Panc1 (cell line): ENCODE measurements at places on chromosomes 13 and 19.

- DNase-seq, result no peak
These were observed 57.1 kb downstream of the TRPM4 start for GRCh38 chr19:49214701-49215100.

DNA sequence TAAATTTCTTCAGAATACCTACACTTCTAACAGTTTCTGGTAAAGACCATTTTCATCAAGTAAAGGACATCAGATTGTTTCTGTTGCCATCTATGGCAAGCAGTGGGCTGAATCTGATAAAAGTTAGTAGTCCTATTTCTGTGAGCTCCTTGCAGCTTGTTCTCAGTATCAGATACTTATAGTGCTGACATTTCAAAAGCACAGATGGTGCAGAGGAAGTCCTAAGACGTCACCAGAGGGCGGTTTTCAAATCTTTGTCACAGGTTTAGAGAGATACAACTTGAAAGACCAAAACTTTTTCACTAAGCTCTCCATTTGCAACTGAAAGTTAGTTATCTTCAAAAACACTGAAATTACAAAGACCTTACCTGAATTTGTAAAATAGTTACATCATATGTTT lies 719.8 kb downstream of the SLITRK1 start:
- DNase-seq, result no peak

DNA sequence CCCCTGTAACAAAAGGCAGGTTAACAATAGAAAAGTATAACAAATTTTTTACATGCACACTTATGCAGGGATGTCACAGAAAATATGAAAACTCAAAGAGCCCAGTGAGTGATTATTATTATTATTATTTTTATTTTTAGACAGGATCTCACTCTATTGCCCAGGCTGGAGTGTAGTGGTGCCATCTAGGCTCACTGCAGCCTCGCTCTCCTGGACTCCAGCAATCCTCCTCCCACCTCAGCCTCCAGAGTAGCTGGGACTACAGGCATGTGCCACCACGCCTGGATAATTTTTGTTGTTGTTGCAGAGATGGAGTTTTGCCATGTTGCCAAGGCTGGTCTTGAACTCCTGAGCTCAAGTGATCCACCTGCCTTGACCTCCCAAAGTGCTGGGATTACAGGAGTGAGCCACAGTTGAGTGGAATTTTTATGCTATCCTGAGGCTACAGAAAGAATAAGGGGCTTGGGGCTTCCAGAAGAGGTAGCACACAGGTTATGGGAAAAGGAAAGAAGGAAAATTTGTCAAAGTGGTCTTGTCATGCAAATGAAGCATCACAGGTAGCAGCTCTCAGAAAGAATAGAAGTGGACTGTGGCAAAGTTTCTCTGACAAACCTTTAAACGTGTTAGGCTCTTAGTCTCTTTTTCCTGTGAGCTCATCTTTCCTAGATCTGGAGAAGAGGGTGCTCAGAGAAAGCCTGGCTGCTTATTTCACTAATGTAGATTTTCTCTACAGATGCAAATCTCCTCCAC lies 87.7 kb upstream of the LSM14A start:
- DNase-seq, result no peak

DNA sequence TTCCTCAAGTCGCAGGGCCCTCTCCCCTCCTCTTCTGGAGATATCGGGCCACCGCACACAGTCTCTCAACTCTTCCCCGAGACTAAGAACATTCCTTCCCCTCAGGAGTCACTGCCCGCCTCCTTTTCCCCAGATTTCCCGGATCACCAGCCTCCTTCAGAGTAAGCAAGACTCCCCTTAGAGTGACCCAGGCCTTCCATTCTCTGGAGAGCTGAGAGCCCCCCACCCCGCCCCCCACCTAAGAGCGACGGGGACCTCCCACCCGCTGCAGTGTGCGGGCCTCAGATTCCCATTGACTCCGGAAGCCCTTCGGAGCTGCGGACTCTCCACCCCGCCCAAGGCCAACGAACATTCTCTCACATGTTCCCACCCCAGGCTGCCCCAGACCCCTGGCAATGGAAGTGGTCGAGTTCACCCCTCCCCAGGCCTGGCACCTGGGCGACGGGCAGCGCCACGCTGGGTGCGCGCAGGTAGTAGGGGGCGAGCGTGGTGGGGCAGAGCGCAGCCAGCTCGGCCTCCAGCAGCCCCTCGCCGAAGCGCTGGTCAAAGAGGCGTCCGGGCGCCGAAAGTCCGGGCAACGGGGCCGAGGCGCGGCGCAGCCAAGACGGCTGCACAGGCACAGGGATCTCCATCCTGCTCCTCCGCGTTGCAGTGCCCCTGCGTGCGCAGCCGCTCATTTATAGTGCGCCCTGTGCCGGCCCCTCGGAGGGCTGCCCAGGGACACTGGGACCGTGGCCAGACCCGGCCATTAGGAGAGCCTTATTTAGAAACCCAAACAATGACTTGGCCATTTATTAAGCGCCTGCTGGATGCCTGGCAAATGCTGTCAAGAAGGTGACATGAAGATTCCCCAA lies at the start of gene HSPB6:
Gene HSPB6 (minus strand): TSS at position 653 of the 854 bp plus-strand sequence. CDS start 21 bp downstream, at position 632.
- DNase-seq, result no peak

GRCh38 chr19:677201-677600 lies 1.0 kb downstream of the FSTL3 start:
- DNase-seq, result no peak

- peak; percentile 67 for DNase-seq
These were observed 15.2 kb upstream of the EHD2 start for GRCh38 chr19:47697863-47698609.

DNA sequence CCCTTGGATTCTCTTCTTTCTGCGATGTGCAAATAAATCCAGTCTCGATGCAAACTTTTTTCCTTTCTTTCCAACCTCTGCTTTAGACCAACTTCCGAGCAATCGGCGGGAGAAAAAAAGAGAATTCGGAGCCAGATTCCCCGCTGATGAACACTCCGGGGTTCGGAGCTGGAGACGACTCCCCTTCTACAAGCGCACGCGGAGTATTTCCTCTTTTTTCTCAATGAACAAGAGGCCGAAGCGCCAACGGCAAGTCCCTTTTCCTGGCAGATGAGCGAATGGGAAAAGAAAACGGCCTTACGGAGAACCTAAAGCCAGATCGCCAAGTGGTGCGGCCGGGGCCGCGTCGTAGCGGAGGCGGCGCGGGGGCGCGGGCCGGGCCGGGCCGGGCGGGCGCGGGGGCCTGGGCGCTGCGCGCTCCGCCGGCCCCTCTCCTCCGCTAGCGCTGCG lies 250 bp downstream of the SPRY2 start:
- DNase-seq, result no peak

DNA sequence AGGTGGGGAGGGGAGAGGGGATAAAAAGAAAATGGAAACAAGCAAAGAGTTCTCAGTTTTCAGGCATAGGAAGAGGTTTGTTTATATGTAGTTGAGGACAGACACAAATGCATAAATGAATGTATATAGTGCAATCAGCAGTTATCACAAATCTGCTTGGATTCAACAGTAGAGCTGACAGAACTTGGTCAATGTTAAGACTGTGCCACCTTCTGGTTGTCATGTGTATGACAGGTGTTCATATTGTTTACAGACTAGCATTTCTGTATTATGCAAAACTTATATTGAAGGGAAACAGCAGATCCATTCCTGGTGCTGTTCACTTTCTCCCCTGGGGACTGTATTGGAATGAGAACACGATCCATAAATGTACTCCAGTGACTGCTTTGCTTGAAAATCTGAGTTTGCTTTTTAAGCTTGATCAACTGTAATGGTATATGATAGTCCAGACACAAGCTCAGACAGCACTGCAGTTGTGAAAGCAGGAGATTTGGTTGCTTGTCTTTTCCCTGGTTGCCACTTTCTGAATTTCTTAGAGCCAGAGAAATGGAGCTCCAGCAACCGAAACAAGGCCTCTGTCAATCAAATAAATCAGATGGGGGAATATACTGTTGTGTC lies 319.5 kb upstream of the OBI1 start:
- peak; percentile 36 for DNase-seq

DNA sequence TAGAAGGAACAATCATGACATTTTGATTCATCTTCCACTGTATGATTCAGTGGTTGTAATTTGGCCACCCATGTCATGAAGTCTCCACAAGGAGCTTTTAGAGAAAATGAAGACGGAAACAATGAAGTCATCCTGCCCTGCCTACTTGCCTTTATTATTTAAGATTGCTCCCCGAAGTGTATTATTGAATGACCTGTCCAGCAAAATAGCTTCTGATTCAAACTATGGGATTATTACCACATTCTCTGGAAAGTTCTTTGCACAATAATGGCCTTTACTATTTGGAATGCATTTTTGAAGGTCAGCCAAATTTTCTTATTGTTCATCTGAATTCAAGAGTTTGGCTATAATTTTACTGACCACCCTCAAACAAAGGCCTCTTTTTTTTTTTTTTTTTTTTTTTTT lies 77.8 kb upstream of the RFC3 start:
- DNase-seq, result no peak

DNA sequence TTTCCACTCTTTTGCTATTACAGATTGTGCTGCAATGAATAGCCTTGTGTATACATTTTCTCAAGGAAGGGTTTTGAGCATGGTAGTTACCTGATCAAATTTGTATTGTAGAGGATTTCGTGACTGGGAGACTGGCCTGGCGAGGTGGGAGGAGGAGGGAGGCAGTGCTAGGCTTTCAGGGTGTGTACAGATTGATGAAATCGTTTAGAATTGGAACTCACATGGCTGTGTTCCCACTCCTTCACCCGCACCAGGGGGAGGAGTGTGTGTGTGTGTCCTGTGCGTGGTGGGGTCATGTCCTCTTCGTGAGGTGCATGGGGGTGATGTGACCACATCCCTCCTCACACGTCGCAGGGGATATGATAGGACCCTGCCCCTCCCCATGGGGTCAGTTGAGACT lies 8.3 kb downstream of the PGLYRP1 start:
- DNase-seq, result no peak

DNA sequence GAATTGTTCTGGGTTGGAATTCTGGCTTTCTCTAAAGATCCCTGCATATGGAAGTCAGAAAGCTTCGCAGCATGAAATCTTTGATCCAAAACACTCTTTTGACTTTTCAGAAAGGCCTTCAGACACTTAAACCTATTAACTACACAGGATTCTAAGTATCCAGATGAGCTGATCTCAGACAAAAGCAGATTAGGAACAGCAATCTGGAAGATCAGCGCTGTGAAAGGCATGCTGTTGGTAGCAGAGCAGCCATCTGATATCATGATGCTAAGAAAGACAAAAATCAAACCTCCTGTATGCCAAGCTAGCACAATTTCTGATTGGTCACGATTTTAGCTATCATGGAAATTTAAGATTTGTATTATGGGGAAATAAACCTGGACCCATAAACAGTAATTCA lies 589.9 kb downstream of the GPC5 start:
- DNase-seq, result no peak

GRCh38 chr19:29370276-29370675 lies 155.5 kb upstream of the VSTM2B start:
- DNase-seq, result no peak

DNA sequence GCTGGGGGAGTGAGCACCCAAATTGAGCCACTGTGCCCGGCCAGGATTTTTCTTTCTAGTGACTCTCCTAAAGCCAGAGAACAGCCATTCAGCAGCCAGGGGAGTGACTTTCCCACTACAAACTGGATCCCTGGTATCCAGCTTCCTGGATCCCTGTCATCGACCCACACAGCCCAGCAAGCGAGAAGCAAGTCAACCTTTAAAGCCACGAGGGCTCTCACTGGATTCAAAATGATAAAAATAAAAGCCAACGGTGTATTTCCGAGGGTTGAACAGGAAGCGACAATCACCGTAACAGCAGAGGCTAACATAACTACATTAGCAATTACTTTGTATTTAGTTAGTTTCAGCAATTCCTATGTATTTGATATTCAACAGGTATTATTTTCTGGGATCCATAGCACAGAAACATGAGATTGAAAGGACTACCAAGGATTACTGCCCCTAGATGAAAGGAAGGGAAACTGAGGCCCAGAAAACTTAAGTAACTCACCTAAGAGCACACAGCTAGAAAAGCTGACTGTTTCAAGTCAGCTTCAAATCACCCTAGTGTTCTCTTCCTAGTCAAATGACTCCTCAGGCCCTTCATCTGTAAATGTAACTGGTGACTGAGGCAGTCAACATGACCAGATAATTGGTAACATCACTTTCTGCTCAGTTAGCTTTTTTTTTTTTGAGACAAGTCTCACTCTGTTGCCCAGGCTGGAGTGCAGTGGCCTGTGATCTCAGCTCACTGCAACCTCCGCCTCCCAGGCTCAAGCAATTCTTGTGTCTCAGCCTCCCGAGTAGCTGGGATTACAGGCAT lies 2.7 kb downstream of the RFX1 start:
- DNase-seq, result no peak

DNA sequence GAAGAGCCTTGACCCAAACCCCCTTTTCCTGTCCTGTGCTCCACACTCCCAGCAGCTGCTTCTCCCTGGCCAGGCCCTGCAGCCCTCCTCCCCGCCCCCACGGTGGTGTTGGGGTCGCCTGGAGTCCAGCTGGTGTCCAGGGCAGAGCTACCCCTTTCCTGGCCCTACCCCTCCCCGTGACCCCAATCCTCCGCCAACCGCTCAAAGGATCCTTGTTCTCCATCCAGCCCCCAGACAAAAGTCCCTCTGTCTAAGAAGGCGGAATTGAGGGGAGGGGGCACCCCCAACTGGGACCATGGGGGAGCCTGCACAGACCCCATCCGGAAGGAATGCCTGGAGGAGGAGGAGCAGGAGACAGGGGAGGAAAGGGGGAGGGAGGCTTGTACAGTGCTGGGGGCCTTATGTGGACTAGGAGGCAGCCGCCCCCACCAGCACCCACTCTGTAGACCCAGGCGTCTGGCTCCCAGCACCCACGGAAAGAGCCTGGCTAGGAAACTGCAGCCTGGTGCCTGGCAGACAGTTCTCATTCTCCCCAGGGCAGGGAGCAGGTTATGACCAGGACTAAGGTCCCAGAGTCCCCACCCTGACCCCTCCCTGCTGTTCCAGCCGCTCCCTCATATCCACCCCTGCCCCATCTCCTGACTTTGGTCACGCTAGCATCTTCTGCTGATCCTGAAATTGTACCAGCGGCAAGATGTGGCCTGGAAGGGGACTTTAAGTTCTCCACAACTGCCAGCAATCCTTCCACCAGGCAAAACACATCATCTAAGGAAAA lies at the start of gene FXYD3:
Gene FXYD3 (plus strand): TSS at position 647 of the 775 bp plus-strand sequence. CDS start 3,554 bp downstream, outside the sequence.
- DNase-seq, result no peak

DNA sequence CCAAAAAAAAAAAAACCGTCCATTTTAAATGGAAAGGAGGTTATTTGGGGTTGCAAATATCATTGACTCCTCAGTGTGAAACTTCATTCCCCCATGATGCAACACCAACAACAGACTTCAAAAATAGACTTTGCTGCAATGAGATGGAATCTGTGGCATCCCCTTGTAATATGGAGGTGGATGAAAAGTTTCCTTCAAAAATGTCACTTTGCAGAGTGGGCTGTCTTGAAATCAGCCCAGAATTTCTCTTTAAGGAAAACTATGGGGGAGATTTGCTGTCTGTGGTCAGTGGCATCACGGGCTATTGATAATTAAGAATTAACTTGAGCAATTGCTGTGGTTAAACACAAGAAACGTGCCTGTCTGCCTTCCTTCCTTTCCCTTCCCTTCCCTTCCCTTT lies 1.5 kb downstream of the GPR18 start:
- DNase-seq, result no peak

DNA sequence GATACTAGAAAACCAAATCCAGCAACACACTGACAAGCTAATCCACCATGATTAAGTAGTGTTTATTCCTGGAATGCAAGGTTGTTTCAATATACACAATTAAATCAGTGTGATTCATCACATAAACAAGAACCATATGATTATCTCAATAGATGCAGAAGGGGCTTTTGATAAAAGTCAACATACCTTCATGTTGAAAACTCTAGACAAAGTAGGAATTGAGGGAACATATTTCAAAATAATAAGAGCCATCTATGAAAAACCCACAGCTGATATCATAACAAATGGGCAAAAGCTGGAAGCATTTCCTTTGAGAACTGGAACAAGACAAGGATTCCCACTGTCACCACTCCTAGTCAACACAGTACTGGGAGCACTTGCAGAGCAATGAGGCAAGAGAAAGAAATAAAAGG lies 213.6 kb upstream of the CSNK1A1L start:
- DNase-seq, result no peak

GRCh38 chr13:100549316-100549715 lies 39.3 kb downstream of the GGACT start:
- no peak for DNase-seq
